Pancreas (tissue), 10 donors: ENCODE measurements at places on chromosomes 4 and X.

DNA sequence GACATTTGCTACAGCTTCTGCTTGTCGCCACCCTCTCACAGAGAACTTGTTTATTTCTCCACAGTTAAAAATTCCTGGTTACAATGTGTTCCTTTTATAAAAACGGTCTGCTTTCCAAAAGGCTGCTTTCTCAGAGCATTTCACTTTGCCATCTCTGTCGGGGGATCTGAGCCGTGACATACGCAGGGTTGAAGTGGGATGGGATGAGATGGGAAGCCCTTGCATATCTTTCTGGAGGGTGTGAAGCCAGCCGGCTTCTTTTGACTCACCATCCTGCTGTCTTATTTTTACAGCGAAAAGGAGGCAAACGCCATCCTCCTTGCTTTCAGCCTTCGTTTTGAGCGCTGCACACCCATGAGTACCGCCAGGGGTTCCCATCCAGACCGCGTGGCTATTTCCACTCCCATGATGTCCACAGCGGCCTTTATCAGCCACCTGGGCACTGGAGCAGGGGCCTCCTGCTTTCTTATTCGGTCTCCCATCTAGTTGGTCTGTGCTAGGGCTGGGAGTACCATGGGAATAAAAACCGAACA, 99.8 kb upstream of the GATB start:
- DNase-seq: no peak
- no peak overlapping the region for H3K4me3 ChIP-seq
- H3K4me1 ChIP-seq: no peaks in the 10 kb centered on the region
- no peaks in the 10 kb centered on the region for H3K27me3 ChIP-seq
- H3K36me3 ChIP-seq: no peaks in the 10 kb centered on the region

- no peaks in the 10 kb centered on the region for H3K27me3 ChIP-seq
- H3K4me3 ChIP-seq: no peak overlapping the region
- H3K36me3 ChIP-seq: no peaks in the 10 kb centered on the region
Observed at GRCh38 chr4:39712819-39713607, 15.1 kb downstream of the UBE2K start.

DNA sequence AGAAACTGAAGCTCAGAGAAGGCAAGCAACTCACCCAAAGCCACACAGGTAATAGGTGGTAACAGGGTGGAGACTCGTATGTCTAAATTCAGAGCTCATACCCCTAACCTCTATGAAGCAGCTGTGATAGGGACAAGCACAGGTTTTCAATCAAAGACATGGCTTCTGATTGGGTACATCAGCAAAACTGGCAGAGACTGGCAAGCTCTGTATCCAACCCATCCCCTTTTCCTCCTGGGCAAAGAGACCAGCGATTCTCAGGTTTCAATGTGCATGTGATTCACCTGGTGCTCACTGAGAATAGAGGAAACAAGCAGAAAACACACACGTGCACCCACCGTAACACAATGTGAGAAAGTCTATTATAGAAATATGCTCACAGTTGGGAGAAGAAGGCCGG, 153.0 kb downstream of the SMIM20 start:
- H3K36me3 ChIP-seq: no peaks in the 10 kb centered on the region
- no peak for DNase-seq
- H3K27ac ChIP-seq: no peak overlapping the region
- H3K27me3 ChIP-seq: no peaks in the 10 kb centered on the region
- no peaks in the 10 kb centered on the region for H3K4me1 ChIP-seq

GRCh38 chr4:17577665-17578481, 875 bp downstream of the LAP3 start:
- peak; percentile 47 for DNase-seq
- H3K36me3 ChIP-seq: no peaks in the 10 kb centered on the region
- H3K27me3 ChIP-seq: no peaks in the 10 kb centered on the region
- peak overlapping the region; percentile 58 for H3K4me3 ChIP-seq
- H3K27ac ChIP-seq: peak overlapping the region; percentile 66
- H3K4me1 ChIP-seq: peaks cover 8% of the 10 kb centered on the region

DNA sequence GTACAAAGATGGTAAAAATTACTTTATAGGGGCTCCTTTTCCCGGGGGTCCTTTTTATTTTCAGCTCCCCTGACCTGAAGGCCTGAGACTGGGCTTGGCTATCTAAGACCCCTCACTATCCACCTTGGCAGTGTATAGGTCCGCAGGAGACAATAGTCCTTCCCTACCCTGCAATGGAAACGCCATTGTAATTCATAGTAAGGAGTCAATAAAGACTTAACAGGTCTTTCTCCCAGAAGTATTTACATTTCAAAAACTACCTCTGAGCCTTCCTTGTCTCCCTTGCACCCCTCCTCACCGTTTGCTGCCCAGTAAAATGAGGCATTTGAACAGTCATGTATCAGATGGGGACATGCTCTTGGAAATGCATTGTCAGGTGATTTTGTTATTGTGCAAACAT, 401.2 kb upstream of the CNKSR2 start:
- H3K36me3 ChIP-seq: no peaks in the 10 kb centered on the region
- DNase-seq: no peak
- no peaks in the 10 kb centered on the region for H3K4me1 ChIP-seq
- H3K27ac ChIP-seq: no peak overlapping the region
- H3K4me3 ChIP-seq: no peak overlapping the region

GRCh38 chrX:23114241-23114640, 114.5 kb downstream of the DDX53 start:
- H3K4me1 ChIP-seq: no peaks in the 10 kb centered on the region
- no peaks in the 10 kb centered on the region for H3K36me3 ChIP-seq
- no peak overlapping the region for H3K27ac ChIP-seq
- DNase-seq: no peak
- H3K27me3 ChIP-seq: no peaks in the 10 kb centered on the region
- no peak overlapping the region for H3K4me3 ChIP-seq

- H3K27me3 ChIP-seq: no peaks in the 10 kb centered on the region
- peak; percentile 60 for DNase-seq
- no peak overlapping the region for H3K27ac ChIP-seq
- no peak overlapping the region for H3K4me3 ChIP-seq
Observed at GRCh38 chr4:2257361-2258081, 4.4 kb downstream of the MXD4 start.

DNA sequence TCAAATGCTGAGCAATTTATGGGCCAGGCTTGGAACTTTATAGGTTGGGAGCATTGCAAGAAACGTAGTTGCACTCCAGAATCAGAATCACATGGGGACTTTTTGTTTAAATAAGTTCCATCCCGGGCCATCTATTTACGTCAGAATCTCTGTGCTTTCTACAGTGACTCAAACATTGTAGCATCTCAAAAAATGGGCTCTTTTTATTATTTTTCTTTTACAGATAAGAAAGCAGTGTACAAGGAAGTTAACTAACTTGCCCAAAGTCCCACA, 10.2 kb downstream of the CC2D2A start:
- no peaks in the 10 kb centered on the region for H3K4me1 ChIP-seq
- H3K27me3 ChIP-seq: no peaks in the 10 kb centered on the region
- DNase-seq: no peak
- no peak overlapping the region for H3K27ac ChIP-seq

- no peaks in the 10 kb centered on the region for H3K4me1 ChIP-seq
- no peaks in the 10 kb centered on the region for H3K36me3 ChIP-seq
- H3K4me3 ChIP-seq: no peak overlapping the region
- no peaks in the 10 kb centered on the region for H3K27me3 ChIP-seq
Observed at GRCh38 chr4:6452897-6453687, 19.3 kb downstream of the PPP2R2C start.

DNA sequence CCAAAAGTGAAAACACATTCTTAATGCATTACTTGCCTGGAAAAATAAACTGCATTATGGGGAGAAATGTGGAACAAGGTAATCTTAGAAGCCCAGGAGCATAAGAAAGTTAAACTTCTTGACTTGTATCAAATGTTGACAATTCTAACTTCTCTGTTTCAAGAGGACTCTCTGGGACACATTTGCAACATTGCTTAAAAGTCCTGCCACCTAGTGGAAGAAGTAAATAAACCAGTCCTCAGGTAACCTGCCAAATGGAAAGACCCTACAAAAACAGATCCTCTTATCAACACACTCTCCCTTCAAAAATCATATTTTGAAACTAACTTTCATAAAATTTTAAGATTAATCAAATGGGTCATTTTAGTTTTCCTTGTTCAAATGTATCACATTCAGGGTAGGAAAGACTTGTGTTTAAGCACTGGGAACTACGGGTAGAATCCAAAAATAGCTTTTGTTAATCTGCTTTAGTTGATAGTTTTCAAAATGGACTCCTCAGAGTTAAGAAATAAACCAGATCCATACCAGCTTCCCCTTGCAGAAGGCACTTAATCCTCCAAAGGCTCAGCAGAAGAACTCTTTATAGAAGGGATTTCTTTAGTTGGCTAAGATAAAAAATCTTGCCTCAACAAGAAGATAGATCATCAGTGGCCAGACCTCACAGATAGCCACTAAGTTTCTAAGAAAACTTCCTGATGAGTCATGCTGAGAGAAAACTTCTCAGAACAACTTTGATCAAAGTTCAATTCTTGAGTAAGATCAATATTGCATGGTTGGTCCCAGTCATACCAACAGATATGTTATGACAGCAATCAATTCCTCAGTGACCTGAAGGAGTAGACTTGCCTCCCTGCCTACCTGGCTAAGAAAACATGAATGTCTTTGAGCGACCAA, 141.7 kb downstream of the HHIP start:
- no peak overlapping the region for H3K27ac ChIP-seq
- no peaks in the 10 kb centered on the region for H3K27me3 ChIP-seq
- H3K4me3 ChIP-seq: no peak overlapping the region

DNA sequence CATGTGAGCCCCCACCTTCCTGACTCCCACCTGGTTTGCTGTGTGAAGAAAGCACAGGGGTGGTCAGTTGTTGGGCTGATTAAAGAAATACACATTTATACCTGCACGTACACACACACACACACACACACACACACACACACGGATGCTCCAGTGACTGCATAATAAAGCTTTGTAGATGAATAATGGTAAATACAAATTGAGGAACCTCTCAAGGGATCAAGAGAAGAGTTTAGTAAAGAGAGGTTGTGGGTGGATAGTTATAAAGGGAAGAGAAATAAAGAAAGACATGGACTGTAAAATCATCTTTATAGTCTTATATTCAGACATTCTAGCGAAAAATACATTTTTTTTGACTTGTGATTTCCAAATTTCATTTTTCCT, 144.1 kb downstream of the MGST2 start:
- peaks cover 4% of the 10 kb centered on the region for H3K4me1 ChIP-seq
- H3K36me3 ChIP-seq: no peaks in the 10 kb centered on the region
- no peak overlapping the region for H3K4me3 ChIP-seq
- no peak for DNase-seq
- H3K27me3 ChIP-seq: no peaks in the 10 kb centered on the region
- H3K27ac ChIP-seq: no peak overlapping the region

- no peak for DNase-seq
- H3K27me3 ChIP-seq: no peaks in the 10 kb centered on the region
- no peak overlapping the region for H3K4me3 ChIP-seq
- H3K36me3 ChIP-seq: no peaks in the 10 kb centered on the region
Observed at GRCh38 chr4:185723631-185724260, 88.2 kb downstream of the SORBS2 start.

DNA sequence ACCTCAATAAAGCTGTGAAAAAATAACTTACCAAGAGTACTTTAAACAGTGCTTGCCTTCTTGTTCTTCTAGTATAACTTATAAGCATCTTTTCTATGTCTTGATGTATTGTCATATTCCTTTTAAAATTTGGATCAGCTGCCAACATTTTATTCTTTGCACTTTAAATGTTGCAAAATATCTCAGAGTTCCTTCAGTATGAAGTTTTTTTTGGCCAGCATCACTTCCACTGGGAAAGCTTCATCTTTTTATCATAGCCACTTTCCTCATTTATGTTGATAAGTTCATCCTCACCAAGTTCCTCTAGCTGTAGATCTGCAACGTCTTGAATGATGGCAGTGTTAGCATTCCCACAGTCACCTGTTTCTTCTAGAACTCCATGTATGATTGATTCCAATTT, 24.2 kb downstream of the CXorf58 start:
- no peaks in the 10 kb centered on the region for H3K27me3 ChIP-seq
- no peak for DNase-seq
- H3K36me3 ChIP-seq: no peaks in the 10 kb centered on the region
- no peak overlapping the region for H3K27ac ChIP-seq
- H3K4me1 ChIP-seq: no peaks in the 10 kb centered on the region

- H3K4me3 ChIP-seq: no peak overlapping the region
- DNase-seq: no peak
- no peaks in the 10 kb centered on the region for H3K4me1 ChIP-seq
- no peaks in the 10 kb centered on the region for H3K36me3 ChIP-seq
Observed at GRCh38 chr4:36324808-36325207, 43.4 kb downstream of the DTHD1 start.

GRCh38 chrX:31423609-31424189, 351.9 kb upstream of the FTHL17 start:
- DNase-seq: no peak
- no peaks in the 10 kb centered on the region for H3K27me3 ChIP-seq
- H3K27ac ChIP-seq: no peak overlapping the region

GRCh38 chrX:21738210-21738949, 19.5 kb downstream of the SMPX start:
- no peak overlapping the region for H3K27ac ChIP-seq
- no peaks in the 10 kb centered on the region for H3K27me3 ChIP-seq
- H3K36me3 ChIP-seq: no peaks in the 10 kb centered on the region
- H3K4me1 ChIP-seq: no peaks in the 10 kb centered on the region
- H3K4me3 ChIP-seq: no peak overlapping the region

GRCh38 chrX:19810802-19811201, 76.6 kb downstream of the SH3KBP1 start:
- no peaks in the 10 kb centered on the region for H3K4me1 ChIP-seq
- no peak overlapping the region for H3K4me3 ChIP-seq
- H3K36me3 ChIP-seq: no peaks in the 10 kb centered on the region
- no peak overlapping the region for H3K27ac ChIP-seq
- no peaks in the 10 kb centered on the region for H3K27me3 ChIP-seq

GRCh38 chrX:31316340-31316991, 244.6 kb upstream of the FTHL17 start:
- H3K4me3 ChIP-seq: no peak overlapping the region
- no peaks in the 10 kb centered on the region for H3K36me3 ChIP-seq
- DNase-seq: no peak
- H3K27ac ChIP-seq: no peak overlapping the region

DNA sequence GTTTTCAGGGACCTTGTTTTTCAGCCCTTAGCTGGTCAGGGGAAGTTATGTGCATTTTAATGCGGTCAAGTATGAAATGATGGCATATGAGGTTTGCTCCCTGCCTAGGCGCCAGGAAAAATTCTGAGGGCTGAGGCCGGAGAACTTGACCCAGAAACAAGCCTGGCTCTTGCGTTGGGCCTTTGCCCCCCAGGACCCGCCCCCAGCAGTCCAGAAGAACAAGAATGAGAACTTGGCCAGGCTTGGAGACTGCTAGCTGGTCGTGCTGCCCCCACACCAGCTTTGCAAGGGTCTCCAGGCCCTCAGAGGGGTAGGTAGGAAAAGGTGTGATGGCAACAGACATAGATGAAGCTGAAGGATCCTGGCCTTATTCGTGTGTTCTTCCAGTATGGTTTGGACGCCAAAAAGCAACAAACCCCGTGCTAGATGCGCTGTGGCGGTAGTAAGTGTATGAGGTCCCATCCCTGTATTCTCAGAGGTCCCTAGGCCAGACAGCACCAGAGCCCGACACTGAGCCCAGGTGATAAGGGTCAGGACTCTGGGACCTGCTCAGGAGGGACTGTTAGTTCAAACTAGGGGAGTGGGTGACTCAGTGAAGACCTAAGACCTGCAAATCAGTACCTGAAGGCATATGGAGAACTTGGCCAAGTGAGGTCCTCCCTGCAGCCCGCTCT, 10.5 kb downstream of the NKX3-2 start:
- H3K36me3 ChIP-seq: no peaks in the 10 kb centered on the region
- no peak overlapping the region for H3K27ac ChIP-seq
- H3K4me1 ChIP-seq: no peaks in the 10 kb centered on the region
- peaks cover 69% of the 10 kb centered on the region for H3K27me3 ChIP-seq
- H3K4me3 ChIP-seq: no peak overlapping the region

GRCh38 chrX:2678583-2678982, 12.5 kb upstream of the CD99 start:
- no peak overlapping the region for H3K27ac ChIP-seq
- H3K36me3 ChIP-seq: no peaks in the 10 kb centered on the region
- no peak for DNase-seq
- no peaks in the 10 kb centered on the region for H3K27me3 ChIP-seq
